GM23248 (cell line): ENCODE measurements at places on chromosomes 1 and 21. TPM values are rescaled to one million over a fixed set of nuclear protein-coding genes. Genes with fewer than 3 reads are reported as not detected.

PBX1 gene
- total RNA-seq, result 32.0 and 38.8 TPM in 2 replicates

F13B gene
- total RNA-seq, result not detected in 2 replicates

CD2 gene
- total RNA-seq, result not detected in 2 replicates

CLCNKB gene
- not detected in 2 replicates for total RNA-seq

SLC44A5 gene
- total RNA-seq, result not detected in 2 replicates

VPS13D gene
- 16.4 and 18.7 TPM in 2 replicates for total RNA-seq

AKR7A3 gene
- 0.11 and 0.51 TPM in 2 replicates for total RNA-seq

RIIAD1 gene
- total RNA-seq, result not detected in 2 replicates

TRIM46 gene
- 3.4 TPM in 2 replicates for total RNA-seq

CTTNBP2NL gene
- 19.2 and 24.3 TPM in 2 replicates for total RNA-seq

NHLH1 gene
- not detected in 2 replicates for total RNA-seq

CAMK1G gene
- 0.11 TPM in 1 of 2 replicates, not detected in the other for total RNA-seq

SKI gene
- 23.1 and 26.8 TPM in 2 replicates for total RNA-seq

ITGB2 gene
- 1.3 and 2.1 TPM in 2 replicates for total RNA-seq

CRYAA gene
- not detected in 2 replicates for total RNA-seq

KPRP gene
- total RNA-seq, result under 0.01 and 0.22 TPM in 2 replicates

TRNP1 gene
- total RNA-seq, result 311 and 327 TPM in 2 replicates

LCE3D gene
- 0.51 TPM in 1 of 2 replicates, not detected in the other for total RNA-seq

CSTB gene
- 6.7 and 7.8 TPM in 2 replicates for total RNA-seq

GUCA2B gene
- not detected in 2 replicates for total RNA-seq

APOBEC4 gene
- not detected in 2 replicates for total RNA-seq

ZNF593OS gene
- not detected in 2 replicates for total RNA-seq

HAO2 gene
- total RNA-seq, result not detected in 2 replicates

GJB3 gene
- total RNA-seq, result 0.43 TPM in 1 of 2 replicates, not detected in the other

STMN1 gene
- total RNA-seq, result 44.8 and 45.2 TPM in 2 replicates

CFHR4 gene
- not detected in 2 replicates for total RNA-seq

CD52 gene
- not detected in 2 replicates for total RNA-seq

HLCS gene
- 33.4 and 42.5 TPM in 2 replicates for total RNA-seq

FNDC10 gene
- 7.7 and 9.8 TPM in 2 replicates for total RNA-seq

TAS1R3 gene
- total RNA-seq, result 0.54 TPM in 1 of 2 replicates, not detected in the other

OR2L3 gene
- not detected in 2 replicates for total RNA-seq

KCNJ9 gene
- 0.13 TPM in 1 of 2 replicates, not detected in the other for total RNA-seq

AK5 gene
- 65.3 and 81.3 TPM in 2 replicates for total RNA-seq

PTPRC gene
- 0.38 and 0.86 TPM in 2 replicates for total RNA-seq

WNT4 gene
- 0.13 and 0.32 TPM in 2 replicates for total RNA-seq

ACTL8 gene
- 0.11 TPM in 1 of 2 replicates, not detected in the other for total RNA-seq

ADARB1 gene
- total RNA-seq, result 17.4 and 22.6 TPM in 2 replicates

ADORA1 gene
- 0.89 and 5.8 TPM in 2 replicates for total RNA-seq

CR1L gene
- total RNA-seq, result not detected in 2 replicates
